Activated T-cell treated with anti-CD3 and anti-CD28 coated beads, Interleukin-2, amount 50 U/mL, for 4 hours (primary cell): ENCODE measurements at places on chromosomes 7 and 10.

- DNase-seq = no peak
These were observed 8.1 kb upstream of the CROT start for GRCh38 chr7:87337331-87337730.

DNA sequence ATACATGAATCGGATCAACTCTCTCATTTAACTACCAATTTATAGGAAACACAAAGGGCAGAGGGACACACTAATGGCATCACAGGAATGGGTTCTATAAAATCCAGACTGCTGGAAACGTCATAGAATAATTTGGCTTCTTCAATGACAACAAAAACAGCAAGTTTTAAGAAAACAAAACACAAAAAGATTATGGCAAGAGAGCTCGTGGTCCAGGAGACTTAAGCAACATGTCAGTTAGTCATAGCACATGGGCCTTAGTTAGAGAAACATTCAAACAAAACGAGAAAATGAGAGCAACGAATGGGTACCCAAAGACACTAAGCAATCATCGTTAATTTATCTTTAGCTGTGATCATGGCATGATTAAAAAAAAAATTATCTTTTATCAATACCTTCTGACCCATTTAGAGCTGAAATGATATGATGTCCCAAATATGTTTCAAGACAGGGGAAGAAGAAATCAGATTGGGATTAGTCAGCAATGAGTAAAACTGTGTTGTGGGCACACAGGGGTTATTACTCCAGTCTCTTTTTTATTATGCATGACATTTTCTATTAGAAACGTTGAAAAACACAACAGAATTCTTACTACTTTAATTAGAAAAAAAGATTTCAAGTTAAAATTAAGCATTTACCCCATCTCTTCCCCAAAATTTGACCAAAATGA lies 28.3 kb downstream of the NCAPG2 start:
- no peak for DNase-seq

- DNase-seq = no peak
These were observed 46.2 kb downstream of the TMEM60 start for GRCh38 chr7:77752016-77752415.

DNA sequence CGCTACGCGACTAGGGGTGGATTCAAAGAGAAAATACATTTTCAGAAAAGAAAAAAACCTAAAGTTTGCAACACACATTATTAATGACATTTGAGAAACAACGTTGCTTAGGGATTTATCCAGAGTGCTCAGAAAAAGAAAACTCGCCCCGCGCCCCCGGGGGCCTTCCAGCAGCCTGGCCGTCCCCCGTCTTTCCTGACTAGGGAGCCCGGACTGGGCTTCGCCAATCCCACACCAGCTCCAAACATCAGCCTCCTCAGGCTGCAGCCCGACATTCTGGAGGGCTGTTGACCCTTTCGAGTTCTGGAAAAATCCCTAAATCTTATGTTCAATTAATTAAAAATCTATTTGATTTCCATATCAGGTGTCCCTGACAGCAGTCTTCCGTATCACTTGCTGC lies 48.6 kb downstream of the CLEC2L start:
- DNase-seq = no peak

GRCh38 chr7:70237256-70237655 lies 639.0 kb downstream of the AUTS2 start:
- no peak for DNase-seq

- DNase-seq = no peak
These were observed 262.8 kb upstream of the TCERG1L start for GRCh38 chr10:131574363-131574706.
